ENCODE measurements at places on chromosomes 6 and 20.

GRCh38 chr6:165660857-165661663 is 2.0 kb downstream of the PDE10A start:
- DNase-seq = no peak

DNA sequence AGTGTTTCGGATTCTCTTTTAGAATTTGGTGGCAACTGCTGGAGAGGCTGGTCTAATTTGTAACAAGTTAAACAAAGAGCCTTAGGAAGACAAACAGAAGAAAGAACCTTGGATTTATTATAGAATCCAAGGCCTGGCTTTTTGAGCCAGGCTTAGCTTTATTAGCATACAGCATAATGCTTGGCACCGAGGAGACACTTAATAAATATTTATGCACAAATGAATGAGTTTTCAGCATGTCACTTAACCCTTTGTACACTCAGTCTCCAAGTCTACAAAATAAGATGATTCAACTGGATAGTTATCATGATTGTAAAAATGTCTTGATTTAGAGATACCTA is 38.2 kb upstream of the AFDN start:
- no peak for DNase-seq

GRCh38 chr20:9699181-9699580 is 139.7 kb downstream of the PAK5 start:
- no peak for DNase-seq

- DNase-seq = no peak
Measured at GRCh38 chr6:6515691-6516607, 72.6 kb upstream of the LY86 start.

GRCh38 chr20:24199501-24199900 is 210.9 kb upstream of the GGTLC1 start:
- no peak for DNase-seq

DNA sequence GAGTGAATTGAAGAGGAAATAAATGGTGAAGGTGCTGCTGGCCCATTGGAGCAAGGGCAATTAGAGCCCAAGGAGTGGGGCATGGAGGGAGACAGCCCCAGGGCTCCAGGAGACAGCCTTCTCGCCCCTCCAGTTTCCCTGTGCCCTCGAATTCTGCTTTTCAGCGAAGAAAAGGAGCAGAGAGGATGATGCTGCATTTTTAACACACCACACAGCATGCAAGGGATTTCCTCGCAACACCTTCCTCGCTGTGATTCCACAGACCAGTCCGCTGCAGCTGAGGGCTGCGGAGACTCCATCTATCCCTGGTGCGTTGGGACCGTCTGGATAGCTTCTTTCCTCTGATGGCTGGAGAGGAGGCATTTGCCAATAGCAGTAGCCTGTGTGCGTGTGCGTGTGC is 41.7 kb downstream of the PTCHD4 start:
- DNase-seq = no peak

- no peak for DNase-seq
Measured at GRCh38 chr6:143050509-143050908, 10.2 kb upstream of the AIG1 start.

GRCh38 chr6:40347571-40348011 is 239.6 kb downstream of the LRFN2 start:
- no peak for DNase-seq

- no peak for DNase-seq
Measured at GRCh38 chr6:117531346-117531745, 48.9 kb downstream of the DCBLD1 start.

- no peak for DNase-seq
Measured at GRCh38 chr20:34293119-34293518, 10.0 kb downstream of the AHCY start.

DNA sequence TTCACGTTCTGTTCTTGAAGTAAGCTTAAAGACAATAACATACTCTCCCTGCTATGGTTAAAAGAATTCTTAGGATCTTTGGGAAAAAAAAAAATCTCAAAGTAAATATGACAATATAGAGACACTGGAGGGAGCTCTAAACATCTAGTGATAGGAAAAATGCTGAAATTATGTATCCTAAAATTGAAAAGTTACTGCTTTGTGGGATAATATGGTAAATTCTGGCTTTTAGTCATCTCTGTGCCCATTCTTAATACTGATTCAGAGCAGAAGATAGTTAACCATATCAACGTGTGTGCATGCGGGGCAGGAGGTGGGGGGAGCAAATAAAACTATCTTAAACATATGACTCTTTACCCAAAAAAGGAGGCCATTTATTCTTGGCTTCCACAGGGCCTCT is 165.4 kb downstream of the GMPR start:
- DNase-seq = no peak

DNA sequence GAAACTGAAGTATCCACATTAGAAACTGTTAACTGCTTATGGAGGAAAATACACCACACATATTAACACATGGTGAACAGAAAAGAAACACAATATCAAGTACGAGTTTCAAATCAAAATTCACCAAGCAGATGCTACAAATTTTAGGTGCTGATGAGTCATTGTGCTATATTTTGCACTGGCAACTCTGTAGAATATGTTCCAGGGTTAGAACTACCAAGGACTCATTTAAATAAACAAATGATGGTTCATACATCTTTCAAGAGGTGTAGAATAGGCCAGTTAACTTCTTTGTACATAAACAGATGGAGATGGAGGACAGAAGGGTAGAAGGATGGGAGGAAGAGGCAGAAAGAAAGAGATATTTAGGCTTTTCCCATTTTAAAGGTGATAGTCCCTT is 184.9 kb downstream of the ARHGAP18 start:
- no peak for DNase-seq

GRCh38 chr6:37262446-37263026 is 4.6 kb upstream of the TMEM217 start:
- no peak for DNase-seq

- no peak for DNase-seq
Measured at GRCh38 chr6:108873251-108873650, 25.0 kb downstream of the ARMC2 start.
